Fibroblast of villous mesenchyme (primary cell): ENCODE measurements at places on chromosomes 16 and 17. TPM values are rescaled to one million over a fixed set of nuclear protein-coding genes. Genes with fewer than 3 reads are reported as not detected.

Gene PIPOX
- 1.7 and 2.9 TPM in 2 replicates for total RNA-seq

Gene CDYL2
- total RNA-seq: 9.3 and 14.2 TPM in 2 replicates

Gene ANKRD13B
- total RNA-seq: 3.5 and 8.6 TPM in 2 replicates

Gene FOXN1
- total RNA-seq: not detected in 2 replicates

Gene ADGRG3
- not detected in 2 replicates for total RNA-seq

- DNase-seq: peak; percentile 50
These were observed 27.0 kb upstream of the NXPH3 start for GRCh38 chr17:49548506-49549310.

DNA sequence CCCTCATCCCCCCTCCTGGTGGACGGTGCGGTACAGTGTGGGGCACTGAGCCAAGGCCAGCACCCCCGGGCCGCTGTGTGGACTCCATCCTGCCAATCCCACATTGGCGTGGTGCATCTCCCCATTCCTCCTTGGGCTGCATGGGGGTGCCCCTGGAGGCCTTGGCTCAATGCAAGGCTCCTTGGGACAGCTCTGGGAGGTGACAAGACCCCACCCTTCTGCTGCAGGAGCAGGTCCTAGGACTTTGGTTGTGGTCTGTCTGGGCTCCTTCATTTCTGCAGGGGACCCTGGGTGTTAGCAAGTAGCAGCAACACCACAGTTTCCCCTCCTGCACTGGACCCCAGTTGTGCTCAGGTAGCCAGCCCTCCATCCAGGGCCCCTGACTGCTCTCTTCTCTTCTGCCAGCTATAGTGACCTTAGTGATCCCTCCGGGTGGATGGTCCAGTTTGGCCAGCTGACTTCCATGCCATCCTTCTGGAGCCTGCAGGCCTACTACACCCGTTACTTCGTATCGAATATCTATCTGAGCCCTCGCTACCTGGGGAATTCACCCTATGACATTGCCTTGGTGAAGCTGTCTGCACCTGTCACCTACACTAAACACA lies 1.3 kb downstream of the PRSS21 start:
- DNase-seq: no peak

DNA sequence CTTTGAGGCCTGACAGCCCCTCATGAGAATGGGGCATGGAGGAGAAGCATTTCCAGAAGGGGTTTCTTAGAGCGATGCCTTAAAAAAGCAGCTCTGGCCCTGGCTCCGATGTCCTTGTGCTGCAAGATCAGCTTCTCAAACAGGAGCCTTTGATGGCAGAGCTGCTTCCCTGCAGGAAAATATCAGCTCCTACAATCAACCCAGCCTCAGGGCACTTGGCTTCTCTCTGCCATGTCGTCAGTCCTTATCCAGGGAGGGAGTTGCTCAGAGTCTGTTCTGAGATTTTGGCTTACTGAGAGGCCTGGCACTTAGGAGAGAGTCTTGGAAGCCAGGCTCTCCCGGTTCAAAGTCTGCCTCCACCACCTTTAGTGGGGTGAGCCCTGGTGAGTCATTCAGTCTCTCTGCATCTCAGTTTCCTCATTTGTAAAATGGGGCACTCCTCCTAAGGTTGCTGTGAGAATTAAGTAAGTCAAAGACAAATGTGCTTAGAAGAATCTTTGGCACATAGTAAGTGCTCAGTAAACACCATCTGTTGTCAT lies 184.4 kb downstream of the HAPSTR1 start:
- DNase-seq: no peak

GRCh38 chr16:71626858-71627213 lies 852 bp downstream of the MARVELD3 start:
- no peak for DNase-seq

DNA sequence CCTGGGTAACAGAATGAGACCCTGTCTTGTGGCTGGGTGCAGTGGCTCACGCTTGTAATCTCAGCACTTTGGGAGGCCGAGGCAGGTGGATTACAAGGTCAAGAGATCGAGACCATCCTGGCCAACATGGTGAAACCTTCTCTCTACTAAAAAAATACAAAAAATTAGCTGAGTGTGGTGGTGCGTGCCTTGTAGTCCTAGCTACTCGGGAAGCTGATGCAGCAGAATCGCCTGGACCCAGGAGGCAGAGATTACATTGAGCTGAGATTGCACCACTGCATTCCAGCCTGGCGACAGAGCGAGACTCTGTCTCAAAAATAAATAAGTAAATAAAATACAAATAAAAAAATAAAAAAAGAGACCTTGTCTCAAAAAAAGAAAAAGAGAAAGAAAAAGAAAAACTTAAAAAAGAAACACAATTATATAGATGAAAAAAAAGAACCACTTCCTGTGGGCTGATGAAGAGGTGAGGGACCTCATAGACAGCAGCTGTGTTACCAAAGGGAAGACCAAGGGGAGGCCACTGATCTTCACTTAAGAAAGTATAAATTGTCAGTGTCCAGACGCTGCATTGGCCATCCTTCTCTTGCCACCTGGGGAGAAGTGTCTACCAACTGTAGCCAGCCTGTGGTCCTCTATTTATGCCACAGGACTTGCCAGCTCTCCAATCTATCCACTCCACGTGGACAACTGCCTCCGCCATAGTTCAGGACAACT lies 24.4 kb upstream of the SMG1 start:
- DNase-seq: no peak

GRCh38 chr17:41107941-41108450 lies 2.8 kb downstream of the KRTAP4-9 start:
- DNase-seq: no peak

DNA sequence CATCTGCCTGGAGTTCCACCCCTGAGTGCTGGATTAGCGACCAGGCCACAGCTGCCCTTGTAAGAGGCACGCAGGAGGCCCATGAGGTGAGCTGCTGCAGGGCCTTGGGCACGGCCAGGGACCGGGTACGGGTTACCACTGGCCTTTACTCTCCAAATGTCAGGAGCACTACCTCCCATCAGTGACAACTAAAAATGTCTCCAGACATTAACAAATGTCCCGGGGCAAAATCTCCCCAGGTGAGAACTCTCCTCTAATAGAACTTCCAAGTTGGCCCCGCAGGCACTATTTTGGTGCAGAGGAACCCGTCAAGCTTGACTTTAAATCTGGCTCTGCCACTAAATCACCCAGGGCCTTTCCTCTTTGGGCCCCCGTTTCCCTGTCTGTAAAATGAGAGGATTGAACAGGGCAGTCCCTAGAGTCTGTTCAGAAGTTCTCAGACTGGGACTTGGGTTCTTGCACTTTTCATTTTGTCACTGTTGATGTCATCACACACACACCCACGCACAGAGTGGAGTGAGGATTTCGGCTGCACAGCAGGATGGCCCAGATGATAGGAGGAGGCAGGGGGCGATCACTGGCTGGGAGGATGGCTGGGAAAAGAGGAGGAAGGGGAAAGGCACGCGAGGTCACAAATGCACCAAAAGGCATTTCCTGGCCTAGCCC lies 24.5 kb upstream of the MAPT start:
- DNase-seq: no peak
